ENCODE measurements at places on chromosomes 1 and 21. TPM values are rescaled to one million over a fixed set of nuclear protein-coding genes. Genes with fewer than 3 reads are reported as not detected.
A peak's percentile ranks its signal among the peaks of the same experiment; 100 is the strongest.

Gene NKAIN1
- 0.54 TPM for total RNA-seq

Gene PANK4
- 34.6 TPM for total RNA-seq

Gene PAPPA2
- total RNA-seq: not detected

Gene INSRR
- not detected for total RNA-seq

Gene VANGL2
- total RNA-seq: not detected

Gene FCAMR
- total RNA-seq: 0.14 TPM

Gene CTSS
- total RNA-seq: 2.9 TPM

Gene UMODL1
- not detected for total RNA-seq

Gene ESPN
- 4.8 TPM for total RNA-seq

Gene ERICH3
- not detected for total RNA-seq

Gene SHISAL2A
- total RNA-seq: not detected

Gene PGBD5
- 7.5 TPM for total RNA-seq

Gene TEDDM1
- total RNA-seq: not detected

Gene TMPRSS2
- total RNA-seq: not detected

Gene LCE3C
- total RNA-seq: not detected

Gene DOP1B
- 24.9 TPM for total RNA-seq

- peak; percentile 53 for DNase-seq
Measured at GRCh38 chr1:154445040-154445472, 39.9 kb downstream of the IL6R start.

- DNase-seq: no peak
Measured at GRCh38 chr21:37642493-37642892, 273.8 kb downstream of the KCNJ6 start.

- no peak for DNase-seq
Measured at GRCh38 chr1:221303623-221304022, 424.4 kb downstream of the HLX start.

DNA sequence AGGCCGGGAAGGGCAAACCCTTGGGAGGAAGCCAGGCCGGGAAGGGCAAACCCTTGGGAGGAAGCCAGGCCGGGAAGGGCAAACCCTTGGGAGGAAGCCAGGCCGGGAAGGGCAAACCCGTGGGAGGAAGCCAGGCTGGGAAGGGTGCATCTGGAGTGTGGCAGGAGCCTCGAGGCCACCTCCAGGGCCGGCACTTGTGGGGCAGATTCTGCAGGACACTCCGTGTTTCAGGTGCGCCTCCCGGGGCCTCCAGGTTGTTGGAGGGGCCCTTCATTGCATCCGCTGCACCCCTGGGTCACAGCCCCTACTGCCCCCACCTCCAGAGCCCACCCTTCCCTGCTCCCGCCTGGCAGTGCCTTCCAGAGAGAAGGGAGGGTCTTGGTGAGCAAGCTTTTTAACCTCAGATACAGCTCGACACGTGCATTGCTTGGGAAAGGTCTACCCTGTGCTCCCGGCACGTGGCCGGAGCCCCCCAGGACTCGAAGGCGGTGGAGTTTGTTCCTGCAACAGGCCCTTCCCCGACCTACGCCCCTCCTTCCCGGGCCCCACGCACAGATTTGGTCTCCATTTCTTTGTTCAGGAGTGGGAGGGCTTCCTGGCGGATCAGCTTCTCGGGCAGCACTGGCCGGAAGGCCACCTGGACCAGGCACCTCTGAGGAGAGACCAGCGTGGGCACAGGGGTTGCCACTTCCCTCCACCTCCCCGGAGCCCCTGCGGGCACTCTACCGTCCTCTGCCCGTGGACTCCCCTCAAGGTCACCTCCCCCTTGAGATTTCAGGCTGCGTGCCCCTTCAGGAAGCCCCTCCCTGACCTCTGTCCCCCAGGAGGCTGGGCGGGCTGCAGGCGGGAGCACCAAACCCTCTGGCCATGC, 9.4 kb upstream of the TMEM52 start:
- DNase-seq: no peak

- no peak for DNase-seq
Measured at GRCh38 chr1:6351480-6352137, 42.0 kb downstream of the ACOT7 start.

DNA sequence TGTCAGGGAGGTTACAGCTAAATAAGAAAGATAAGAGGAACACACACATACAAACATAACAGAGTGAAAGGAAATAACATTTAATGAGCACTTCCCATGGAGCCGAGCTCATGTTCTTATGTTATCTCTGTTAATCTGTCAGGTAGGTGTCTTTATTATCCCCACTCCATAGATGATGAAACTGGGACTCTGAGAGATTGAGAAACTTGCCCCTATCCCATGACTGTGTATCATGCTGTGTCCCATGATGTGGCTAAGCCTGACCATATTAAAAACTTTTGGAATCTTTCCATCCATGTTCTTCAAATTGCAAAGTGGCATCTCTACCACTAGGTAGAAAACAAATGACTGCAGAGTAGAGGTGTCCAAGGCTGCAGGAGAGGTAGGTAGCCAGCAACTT, 285.2 kb upstream of the SGIP1 start:
- no peak for DNase-seq

GRCh38 chr1:77539519-77540142, 142.8 kb downstream of the ZZZ3 start:
- DNase-seq: peak; percentile 94

- no peak for DNase-seq
Measured at GRCh38 chr1:27399251-27400025, 7.0 kb downstream of the GPR3 start.

- DNase-seq: no peak
Measured at GRCh38 chr1:16215882-16216753, 3.7 kb upstream of the ARHGEF19 start.

DNA sequence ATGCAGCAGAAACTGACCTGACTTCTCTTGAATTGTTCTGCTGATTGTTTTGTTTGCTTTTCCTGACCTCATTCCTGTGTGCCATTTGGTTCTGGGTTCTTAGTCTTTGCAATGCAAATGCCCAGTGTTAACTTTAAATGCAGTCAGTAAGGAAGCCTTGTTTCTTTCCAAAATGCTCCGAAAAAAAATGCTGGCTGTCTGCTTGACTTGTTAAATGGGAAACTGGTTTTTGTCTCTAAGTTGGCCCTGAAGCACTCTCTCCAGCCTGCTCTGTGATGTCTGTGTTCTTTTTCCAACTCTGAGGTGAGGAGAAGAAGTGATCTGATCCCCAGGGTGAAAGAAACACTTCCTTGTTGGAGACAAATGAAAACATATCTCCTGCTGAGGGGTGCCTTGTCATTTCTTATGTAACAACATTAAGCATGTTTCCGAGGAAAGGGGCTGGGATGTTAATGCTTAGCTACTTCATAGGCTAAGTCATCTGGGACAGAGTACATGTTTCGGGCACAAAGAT, 256.3 kb upstream of the ADGRL4 start:
- DNase-seq: no peak

GRCh38 chr1:24108334-24109165, 3.4 kb downstream of the MYOM3 start:
- peak; percentile 87 for DNase-seq

DNA sequence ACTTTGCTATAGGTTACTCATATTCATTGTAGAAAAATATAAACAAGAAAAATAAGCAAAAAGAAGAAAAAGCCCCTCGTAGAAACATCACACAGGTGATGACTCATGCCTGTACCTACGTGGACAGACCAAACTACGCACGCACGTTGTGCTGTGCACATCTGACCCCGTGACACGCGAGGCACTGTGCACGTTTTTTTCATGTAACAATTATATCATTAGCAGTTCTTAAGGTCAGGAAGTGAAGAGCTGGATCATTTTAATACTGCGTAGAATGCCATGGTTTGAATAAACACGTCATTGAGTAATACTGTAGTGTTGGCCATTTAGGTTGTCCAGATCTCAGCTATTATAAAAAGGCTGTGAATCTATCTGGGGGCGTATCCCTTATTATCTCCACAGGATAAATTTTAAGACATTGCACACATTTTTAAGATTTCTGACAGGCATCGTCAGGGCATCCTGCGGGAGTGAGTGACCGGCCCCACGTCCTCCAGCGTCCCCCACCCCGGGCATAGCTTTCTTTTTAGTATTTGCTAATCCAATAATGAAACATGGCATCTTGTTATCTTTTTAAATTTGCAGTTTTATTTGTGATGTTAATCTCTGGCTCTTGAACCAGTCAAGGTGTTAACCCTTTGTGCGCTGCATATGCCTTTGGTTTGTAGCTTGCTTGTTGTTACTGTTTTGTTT, 23.4 kb upstream of the ADARB1 start:
- DNase-seq: no peak

GRCh38 chr1:111412839-111413238, 14.7 kb downstream of the OVGP1 start:
- DNase-seq: no peak

- DNase-seq: no peak
Measured at GRCh38 chr1:160369087-160369486, 2.2 kb downstream of the NHLH1 start.

GRCh38 chr21:42496839-42497202, 797 bp upstream of the RSPH1 start:
- DNase-seq: no peak

DNA sequence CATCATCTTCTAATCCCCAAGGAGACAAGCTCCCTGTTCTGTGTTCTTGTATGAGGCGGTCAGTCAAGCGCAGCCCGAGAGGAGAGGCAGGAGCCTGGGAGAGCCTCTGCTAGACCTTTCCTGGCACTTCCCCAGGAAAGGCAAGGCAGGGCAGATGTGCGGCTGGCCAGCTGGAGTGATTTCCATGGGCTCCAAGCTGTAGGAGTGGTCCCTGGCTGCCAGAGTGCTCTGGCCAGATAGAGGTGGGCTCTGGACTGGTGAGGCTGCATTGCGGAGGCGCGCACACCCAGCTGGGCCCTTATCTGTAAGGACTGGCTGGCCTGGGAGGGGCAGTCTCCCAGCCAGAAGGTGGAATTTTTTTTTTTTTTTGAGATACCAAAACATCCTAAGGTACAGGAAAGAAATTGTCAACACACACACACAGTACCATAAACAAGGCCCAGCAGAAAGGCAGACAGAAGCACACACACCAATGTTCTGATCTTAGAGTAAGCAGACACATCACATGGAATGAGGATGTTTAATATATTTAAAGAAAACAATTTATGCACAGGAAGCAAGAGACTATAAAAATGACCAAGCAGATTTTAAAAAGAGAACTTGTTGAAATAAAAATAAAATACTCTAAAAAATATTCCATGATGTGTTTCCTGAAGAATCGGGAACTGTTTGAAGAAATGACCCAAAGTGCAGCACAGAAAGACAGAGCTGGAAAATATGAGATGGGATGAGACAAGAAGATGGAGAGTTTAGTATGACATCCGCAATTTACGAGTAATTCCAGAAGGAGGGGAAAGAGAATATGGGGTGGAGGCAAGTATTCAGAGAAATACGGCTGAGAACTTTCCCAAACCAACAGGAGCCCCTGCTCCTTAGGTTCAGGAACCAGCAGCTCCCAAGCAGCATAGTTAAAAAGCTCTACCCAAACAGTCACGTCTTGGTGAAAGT, 13.4 kb downstream of the IBA57 start:
- DNase-seq: no peak

GRCh38 chr1:36392836-36393235, 4.9 kb downstream of the LSM10 start:
- DNase-seq: no peak

DNA sequence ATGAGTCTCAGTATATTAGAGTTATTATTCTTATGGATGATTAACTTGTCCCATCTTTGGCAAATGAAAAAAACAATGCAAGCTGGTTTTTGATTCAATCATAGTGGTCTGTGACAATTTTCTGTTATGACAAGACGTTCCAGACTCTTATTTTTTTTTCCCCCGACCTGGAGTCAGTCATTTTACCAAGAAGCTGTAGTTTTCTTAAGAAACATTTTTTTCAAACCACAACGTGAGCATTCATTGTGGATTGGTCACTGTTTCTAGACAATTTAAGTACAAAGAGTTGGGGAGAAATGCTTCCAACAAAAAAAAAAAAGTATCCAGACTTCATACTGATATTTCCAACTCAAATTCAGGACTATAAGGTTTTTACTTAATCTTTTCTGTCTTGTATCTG, 8.0 kb upstream of the ANGPTL3 start:
- DNase-seq: no peak

- DNase-seq: no peak
Measured at GRCh38 chr1:181079382-181079781, 9.1 kb upstream of the IER5 start.

DNA sequence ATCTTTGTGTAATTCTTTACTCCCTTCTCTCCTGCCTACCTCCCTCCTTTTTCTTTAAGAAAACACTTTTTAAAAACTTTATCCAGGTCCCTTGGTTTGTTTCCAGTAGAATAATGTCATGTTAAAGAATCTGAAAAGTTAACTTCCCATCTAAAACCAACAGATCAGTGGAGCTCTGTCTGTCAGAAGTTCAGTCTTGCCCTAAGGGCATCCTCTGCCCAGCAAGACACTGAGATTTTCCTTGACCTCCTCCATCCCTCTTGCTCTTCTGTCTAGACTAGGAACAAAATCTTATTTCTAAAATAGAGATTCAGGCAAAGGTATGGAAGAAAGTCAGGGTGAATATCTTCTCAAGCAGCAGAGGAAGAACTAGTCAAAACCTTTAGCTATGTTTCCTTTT, 5.7 kb upstream of the GNL2 start:
- DNase-seq: no peak

GRCh38 chr1:189212606-189213005, 1265.1 kb downstream of the BRINP3 start:
- no peak for DNase-seq

DNA sequence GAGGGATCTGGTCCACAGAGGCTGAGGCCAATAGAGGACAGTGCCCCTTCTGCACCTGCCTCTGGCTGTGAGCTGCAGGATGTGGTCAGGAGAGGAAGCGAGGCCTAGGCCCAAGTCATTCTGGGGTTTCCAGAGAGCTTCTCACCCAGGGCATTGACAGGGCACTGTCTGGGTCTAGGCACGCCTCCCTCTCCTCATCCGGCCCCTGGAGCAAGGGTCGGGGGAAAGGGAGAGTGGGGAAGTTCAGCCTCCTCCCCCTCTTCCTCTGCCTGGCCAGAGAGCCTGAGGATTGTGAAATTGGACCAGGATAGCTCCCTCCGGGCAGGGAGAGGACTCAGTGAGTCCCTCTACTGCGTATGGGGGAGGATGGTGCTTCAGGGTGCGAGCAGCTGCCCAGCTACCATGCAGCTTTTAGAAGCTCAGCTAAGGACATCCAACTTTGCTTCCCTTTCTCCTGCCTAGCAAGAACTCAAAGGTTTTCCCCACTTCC, 6.3 kb upstream of the INAVA start:
- no peak for DNase-seq

DNA sequence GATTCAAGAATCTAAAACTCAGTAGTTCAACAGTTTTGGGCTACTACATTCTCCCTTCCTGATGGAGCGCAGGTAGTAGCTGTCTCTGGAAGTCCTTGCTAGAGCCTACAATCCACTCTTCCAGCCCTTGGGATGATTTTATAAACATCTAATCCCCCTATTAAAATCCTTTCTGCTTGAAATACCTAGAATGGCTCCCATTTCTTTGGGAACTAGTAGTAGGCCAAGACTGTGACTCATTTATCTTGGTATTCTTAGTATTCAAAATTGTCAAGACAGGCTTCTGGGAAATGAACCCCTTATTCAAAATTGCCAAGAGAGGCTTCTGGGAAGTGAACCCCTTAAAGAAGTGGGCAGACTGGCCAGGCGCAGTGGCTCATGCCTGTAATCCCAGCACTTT, 142.5 kb upstream of the FGGY start:
- DNase-seq: no peak

GRCh38 chr1:21307210-21307609, 16.9 kb upstream of the ECE1 start:
- DNase-seq: no peak
